ENCODE measurements at places on chromosomes 11 and 22. TPM values are rescaled to one million over a fixed set of nuclear protein-coding genes. Genes with fewer than 3 reads are reported as not detected.

The BTBD18 gene
- not detected for total RNA-seq

GRCh38 chr22:24985826-24986214 lies 33.3 kb downstream of the KIAA1671 start:
- no peak for DNase-seq
- no peaks in the 10 kb centered on the region for H3K36me3 ChIP-seq
- peaks cover 10% of the 10 kb centered on the region for H3K27me3 ChIP-seq

- peaks cover 49% of the 10 kb centered on the region for H3K27me3 ChIP-seq
- no peak overlapping the region for H3K4me3 ChIP-seq
- DNase-seq: no peak
- no peaks in the 10 kb centered on the region for H3K36me3 ChIP-seq
Measured at GRCh38 chr11:120259241-120259640, 19.3 kb downstream of the POU2F3 start.

DNA sequence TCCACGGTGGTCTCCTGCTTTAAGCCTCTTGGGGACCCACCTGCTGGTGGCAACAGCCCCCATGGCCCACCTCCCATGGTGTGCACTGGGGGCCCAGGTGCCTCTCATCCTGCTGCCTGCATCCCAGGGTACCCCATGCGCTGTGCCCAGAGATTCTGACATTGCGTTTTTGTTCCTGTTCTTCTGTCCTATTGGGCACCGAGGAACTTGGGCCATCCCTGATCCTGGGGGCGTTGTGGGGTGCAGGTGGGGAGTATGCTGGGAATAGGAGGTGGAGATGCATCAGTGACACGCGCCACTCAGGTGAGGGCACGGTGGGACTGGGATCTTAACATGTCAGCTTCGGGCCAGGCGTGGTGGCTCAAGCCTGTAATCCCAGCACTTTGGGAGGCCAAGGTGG lies 12.4 kb upstream of the NAP1L4 start:
- H3K4me3 ChIP-seq: no peak overlapping the region
- H3K27me3 ChIP-seq: no peaks in the 10 kb centered on the region
- no peak overlapping the region for H3K27ac ChIP-seq
- DNase-seq: no peak
- H3K36me3 ChIP-seq: peaks cover 55% of the 10 kb centered on the region
- peaks cover 31% of the 10 kb centered on the region for H3K4me1 ChIP-seq

DNA sequence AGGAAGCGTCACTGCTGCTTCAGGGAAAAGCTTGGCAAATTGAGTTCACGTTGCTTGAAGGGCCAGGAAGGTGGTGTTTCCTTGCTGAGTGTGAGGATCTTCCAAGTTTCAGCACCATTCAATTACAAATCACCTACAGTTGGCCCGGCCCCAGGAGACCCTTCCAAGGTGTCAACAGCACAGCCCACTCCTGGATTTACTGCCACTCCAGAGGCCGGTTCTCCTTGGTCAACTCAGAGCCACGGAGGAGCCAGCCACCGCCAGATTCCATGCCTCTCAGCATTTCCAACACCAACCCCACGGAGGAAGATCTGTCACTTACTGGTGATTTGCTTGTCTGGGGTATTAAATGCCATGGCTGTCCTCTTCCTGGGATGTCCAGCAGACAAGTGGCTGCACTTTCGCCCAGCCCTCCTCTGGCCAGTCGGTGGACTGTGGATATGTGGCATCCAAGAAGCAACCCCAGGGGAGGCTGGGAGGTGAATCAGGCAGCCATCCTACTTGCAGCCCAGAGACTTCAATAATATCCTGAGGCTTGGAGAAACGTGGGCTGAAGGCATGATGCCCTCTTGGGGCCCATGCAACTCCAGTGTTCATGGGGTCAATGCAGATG lies 74.1 kb upstream of the SHANK2 start:
- DNase-seq: no peak
- H3K4me1 ChIP-seq: no peaks in the 10 kb centered on the region

DNA sequence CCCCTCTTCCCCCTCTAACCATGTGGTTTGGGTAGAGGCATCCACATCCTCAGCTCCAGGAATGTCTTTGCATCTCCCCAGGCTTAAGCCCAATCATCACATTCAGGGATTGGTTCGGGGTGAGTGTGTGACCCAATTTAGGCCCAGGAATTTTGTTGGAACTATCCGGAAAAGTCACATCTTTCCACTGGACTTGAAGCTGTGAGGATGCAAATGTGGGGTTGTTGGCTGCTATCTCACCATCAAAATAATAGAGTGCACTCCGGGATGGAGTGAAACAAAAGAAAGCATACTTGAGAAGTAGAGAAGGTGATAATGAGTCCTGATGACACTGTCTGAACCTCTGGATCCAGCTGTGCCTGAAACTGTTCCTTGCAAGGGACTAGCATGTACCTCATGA lies 33.8 kb upstream of the OLFML1 start:
- no peak for DNase-seq
- no peak overlapping the region for H3K27ac ChIP-seq
- H3K27me3 ChIP-seq: no peaks in the 10 kb centered on the region
- H3K4me3 ChIP-seq: no peak overlapping the region

GRCh38 chr11:13229711-13230318 lies 47.8 kb upstream of the BMAL1 start:
- H3K36me3 ChIP-seq: no peaks in the 10 kb centered on the region
- DNase-seq: no peak
- H3K27me3 ChIP-seq: peaks cover 2% of the 10 kb centered on the region
- no peaks in the 10 kb centered on the region for H3K4me1 ChIP-seq
- H3K27ac ChIP-seq: no peak overlapping the region
- no peak overlapping the region for H3K4me3 ChIP-seq

DNA sequence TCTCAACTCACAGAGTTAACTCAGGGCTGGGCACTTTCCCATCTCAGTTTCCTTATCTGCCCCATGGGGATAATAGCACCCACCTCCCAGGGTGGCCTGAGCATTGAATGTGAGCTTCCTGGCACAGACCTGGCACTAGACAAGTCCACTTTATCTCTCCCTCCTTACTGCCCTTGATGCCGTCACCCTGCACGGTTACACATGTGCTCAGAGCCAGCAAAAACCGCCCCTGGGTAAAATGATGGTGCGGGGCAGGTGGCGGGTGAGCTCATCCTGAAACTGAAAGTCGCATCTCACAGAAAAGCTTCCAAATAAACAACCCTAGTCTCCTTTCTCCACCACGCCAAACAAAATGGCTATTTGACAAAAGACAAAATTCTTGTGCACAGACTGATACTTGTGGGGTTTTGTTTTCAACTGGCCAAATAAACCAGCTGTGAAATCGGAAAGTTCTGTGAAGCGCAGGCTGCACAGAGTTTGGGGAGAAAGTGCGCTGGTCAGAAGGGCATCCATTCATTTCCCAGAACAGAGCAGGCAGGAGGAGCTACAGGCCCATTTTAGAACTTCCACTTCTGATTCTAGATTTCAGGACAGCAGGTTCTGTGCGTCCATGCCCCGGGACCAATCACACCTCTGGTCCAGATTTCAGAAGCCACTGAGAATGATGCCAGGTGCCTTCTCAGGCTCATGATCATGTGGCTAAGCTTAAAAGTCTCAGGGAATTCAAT lies 138.1 kb downstream of the SHANK2 start:
- no peak overlapping the region for H3K27ac ChIP-seq
- no peaks in the 10 kb centered on the region for H3K36me3 ChIP-seq
- H3K4me1 ChIP-seq: no peaks in the 10 kb centered on the region
- peaks cover 20% of the 10 kb centered on the region for H3K27me3 ChIP-seq

- H3K27ac ChIP-seq: no peak overlapping the region
- H3K36me3 ChIP-seq: no peaks in the 10 kb centered on the region
- no peak for DNase-seq
Measured at GRCh38 chr22:49203859-49204598, 623.6 kb downstream of the BRD1 start.

GRCh38 chr22:32660292-32660691 lies 141.2 kb upstream of the TIMP3 start:
- peaks cover 6% of the 10 kb centered on the region for H3K27me3 ChIP-seq
- H3K4me1 ChIP-seq: peaks cover 2% of the 10 kb centered on the region
- DNase-seq: peak; percentile 74
- H3K36me3 ChIP-seq: no peaks in the 10 kb centered on the region

- H3K4me1 ChIP-seq: peaks cover 27% of the 10 kb centered on the region
- no peaks in the 10 kb centered on the region for H3K27me3 ChIP-seq
- peak overlapping the region; percentile 40 for H3K27ac ChIP-seq
- H3K36me3 ChIP-seq: peaks cover 3% of the 10 kb centered on the region
Measured at GRCh38 chr11:45982656-45983470, 60.4 kb downstream of the LARGE2 start.

- peaks cover 15% of the 10 kb centered on the region for H3K27me3 ChIP-seq
- H3K36me3 ChIP-seq: no peaks in the 10 kb centered on the region
- H3K4me1 ChIP-seq: peaks cover 18% of the 10 kb centered on the region
Measured at GRCh38 chr22:22884888-22885840, 2.5 kb upstream of the IGLL5 start.

GRCh38 chr11:129145276-129145675 lies 46.8 kb downstream of the ARHGAP32 start:
- no peaks in the 10 kb centered on the region for H3K27me3 ChIP-seq
- no peak for DNase-seq
- no peaks in the 10 kb centered on the region for H3K4me1 ChIP-seq
- no peak overlapping the region for H3K27ac ChIP-seq

DNA sequence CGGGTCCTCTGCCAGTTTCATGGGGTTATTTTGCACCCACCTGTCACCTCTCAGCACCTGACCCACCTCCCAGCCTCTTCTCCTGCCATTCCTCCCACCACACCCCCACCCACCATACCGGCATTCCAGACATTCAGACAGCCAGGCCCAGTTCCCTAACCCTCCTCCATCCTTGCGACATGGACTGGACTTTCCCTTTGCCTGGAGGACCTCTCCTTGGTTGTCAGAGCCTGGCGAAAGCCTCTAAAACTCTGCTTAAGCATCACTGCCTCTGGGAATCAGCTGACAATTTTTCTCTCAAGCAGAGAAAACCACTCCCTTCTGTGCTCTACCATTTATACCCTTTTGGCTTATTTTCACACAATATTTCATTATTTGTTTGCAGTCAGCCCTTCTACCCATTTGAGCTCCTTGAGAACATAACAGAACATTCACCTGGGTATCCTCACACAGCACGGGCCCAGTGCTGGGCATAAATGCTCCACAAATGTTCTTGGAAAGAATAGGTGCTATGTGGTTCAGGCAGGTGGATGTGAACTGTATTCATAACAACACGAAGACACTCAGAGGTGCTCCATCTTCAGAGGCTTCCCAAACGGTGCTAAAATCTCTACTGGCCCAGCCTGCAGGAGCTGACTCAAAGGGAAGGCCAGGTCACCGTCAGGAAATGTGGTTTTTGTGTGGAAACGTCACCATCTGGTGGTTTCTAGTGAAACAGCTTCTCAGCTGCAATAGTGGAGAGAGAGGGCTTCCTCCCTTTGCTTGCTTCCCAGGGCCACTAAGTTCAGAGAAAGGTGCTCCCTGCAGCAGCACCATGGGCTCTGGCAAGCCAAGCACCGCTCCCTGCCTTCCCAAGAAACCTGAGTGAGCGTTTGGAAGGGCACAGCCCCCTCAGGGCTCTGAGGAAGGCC lies 10.4 kb downstream of the SPATA19 start:
- peaks cover 9% of the 10 kb centered on the region for H3K27me3 ChIP-seq
- H3K36me3 ChIP-seq: no peaks in the 10 kb centered on the region
- H3K27ac ChIP-seq: no peak overlapping the region
- H3K4me3 ChIP-seq: no peak overlapping the region
- peak; percentile 71 for DNase-seq

The OR56A4 gene
- total RNA-seq: not detected

The MPPED1 gene
- total RNA-seq: not detected

DNA sequence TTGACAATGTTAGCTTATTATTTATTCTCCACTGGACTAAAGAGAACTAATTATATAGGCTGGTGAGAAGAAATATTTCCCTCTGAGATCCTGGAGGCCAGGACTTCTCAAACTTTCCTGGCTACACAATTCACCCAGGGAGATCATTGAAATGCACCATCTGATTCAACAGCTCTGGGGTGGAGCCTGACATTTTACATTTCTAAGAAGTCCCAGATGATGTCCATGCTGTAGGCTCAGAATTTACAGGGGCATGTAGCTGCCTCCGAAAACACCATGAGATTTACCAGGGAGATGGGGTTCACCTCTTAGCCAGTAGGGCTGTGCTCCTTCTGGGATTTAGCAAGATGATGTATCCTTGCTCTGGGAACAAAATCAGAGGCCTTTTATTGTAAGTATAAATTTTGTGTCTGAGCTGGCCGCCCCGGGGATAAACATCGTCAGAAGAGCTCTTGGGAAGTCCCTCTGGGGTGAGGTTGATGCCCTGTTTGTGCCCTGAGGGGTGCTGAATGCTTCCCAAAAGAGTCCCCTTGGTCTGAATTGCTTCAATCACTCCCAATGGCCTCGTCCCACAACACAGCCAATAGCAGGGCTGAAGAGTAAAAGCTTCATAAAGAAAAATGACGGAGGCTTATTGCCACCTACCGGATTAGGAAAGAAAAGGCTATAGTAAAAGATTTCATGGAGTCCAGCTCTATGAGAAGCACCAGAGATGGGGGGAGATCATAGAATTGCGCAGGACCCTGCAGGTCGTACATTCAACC lies 33.4 kb upstream of the API5 start:
- H3K4me3 ChIP-seq: no peak overlapping the region
- no peak for DNase-seq
- H3K4me1 ChIP-seq: no peaks in the 10 kb centered on the region
- no peak overlapping the region for H3K27ac ChIP-seq

The KLHDC7B gene
- 6.8 TPM for total RNA-seq

The NRXN2 gene
- 0.22 TPM for total RNA-seq
